ENCODE measurements at places on chromosomes 6 and 20. TPM values are rescaled to one million over a fixed set of nuclear protein-coding genes. Genes with fewer than 3 reads are reported as not detected.

Gene CST1
- 48.1 TPM for total RNA-seq

Gene KIAA0408
- 2.4 TPM for total RNA-seq

Gene SCRT2
- total RNA-seq, result not detected

Gene GATA5
- 1.3 TPM for total RNA-seq

Gene HCRTR2
- not detected for total RNA-seq

All from aortic smooth muscle cell (primary cell).